ENCODE measurements at places on chromosomes 12 and 14.

DNA sequence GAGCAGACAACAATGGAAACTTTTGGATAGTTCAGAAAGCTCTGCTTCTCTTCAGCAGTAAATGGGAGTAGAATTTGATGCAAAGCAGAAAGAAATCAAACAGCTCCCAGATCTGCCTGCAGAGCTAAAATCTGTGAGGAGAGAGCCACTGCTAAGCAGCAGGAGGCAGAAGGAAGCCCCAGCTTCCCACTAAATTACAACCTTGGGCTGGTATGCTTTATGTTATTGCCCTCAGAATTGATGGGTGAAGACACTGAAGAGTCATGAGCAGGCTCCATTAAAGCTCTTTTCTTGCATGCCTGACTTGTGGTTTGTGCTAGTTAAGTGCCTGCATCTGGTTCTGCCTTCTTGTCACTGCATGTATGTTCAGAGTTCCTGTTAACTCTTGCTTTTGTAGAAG lies 8.4 kb downstream of the ZC2HC1C start:
- DNase-seq: no peak

DNA sequence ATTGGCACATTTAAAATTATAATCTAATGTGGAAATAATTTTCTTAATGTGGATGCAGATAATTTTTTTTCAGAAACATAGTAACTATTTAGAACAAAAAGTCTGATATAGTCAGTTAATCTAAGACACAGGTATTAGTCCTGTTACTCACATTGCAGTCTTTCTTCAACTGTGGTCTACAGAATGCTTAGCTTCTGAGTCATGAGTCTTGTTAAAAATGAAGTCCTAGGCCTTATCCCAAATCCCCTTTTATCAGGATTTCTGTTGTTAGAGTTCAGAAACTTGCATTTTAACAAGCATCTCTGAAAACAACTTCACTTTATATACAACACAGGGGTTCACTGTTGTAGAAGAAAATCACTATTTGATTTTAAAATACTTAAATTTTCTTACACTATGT lies 112.2 kb downstream of the SLC16A7 start:
- DNase-seq: no peak

DNA sequence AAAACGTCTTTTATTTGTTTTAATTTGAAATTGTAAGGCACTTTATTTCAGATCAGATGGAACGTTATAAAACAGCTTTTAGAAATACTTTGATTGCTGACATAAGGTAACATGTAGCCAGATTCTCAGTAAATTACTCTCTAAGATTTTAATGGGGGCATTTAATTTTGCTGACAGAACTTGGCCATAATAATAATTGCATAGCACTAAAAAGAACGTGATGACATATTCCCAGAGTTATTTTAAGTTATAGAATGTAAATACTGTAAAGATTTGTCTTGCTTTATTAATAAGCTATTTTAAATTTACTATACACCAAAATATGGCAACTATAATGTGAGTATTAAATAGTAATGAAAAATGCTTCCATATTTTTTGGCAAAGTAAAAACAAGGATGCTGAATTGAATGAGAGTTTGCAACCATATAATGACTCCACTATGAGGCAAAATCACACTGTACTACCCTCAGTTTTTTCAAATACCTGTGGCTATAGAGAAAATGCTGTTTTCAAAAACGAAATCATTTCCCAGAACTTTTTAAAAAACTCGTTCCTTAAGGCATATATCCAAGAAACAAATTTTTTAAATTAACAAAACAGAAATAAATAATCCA lies 876 bp downstream of the LUM start:
- DNase-seq: no peak

- DNase-seq: peak; percentile 93
Observed at GRCh38 chr12:124940393-124941169, 26.1 kb upstream of the UBC start.

DNA sequence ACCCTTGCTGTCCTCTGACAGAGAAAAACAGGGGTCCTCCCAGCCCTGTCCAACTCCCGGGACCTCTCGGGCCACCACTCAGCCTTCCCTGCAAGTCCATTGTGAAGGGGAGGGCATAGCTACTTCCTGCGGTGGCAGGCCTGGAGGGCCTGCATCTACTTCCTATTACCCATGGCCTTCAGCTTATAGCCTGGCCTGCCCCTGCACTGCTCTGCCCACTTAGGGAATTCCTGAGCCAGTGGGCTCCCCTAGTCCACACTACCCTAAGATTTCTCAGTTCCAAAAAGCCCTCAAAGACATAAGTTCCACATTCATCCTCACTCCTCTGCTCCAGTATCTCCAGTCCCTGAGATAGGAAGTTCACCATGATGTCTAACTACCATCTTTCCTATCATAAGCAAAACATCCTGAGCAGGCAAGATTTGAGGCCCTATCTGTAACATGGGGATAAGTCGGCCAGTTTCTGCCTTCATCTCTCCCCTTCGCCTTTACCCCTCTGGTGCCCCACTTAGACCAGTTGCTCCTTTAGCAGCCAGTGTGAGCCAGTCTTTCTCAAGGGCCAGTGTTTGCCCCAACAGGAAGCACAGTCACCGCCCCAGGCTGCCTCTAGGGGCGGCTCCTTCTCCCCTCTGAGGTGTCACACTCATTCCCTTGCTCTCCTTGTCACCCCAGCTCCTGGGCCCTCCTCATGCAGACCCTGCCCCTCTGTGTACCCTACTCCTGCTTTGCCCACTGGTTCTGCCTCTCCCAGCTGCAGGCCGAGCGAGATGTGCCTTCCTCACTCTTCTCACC lies 10.9 kb downstream of the HDAC7 start:
- DNase-seq: no peak

- no peak for DNase-seq
Observed at GRCh38 chr14:20971705-20972021, 16.4 kb downstream of the RNASE2 start.

DNA sequence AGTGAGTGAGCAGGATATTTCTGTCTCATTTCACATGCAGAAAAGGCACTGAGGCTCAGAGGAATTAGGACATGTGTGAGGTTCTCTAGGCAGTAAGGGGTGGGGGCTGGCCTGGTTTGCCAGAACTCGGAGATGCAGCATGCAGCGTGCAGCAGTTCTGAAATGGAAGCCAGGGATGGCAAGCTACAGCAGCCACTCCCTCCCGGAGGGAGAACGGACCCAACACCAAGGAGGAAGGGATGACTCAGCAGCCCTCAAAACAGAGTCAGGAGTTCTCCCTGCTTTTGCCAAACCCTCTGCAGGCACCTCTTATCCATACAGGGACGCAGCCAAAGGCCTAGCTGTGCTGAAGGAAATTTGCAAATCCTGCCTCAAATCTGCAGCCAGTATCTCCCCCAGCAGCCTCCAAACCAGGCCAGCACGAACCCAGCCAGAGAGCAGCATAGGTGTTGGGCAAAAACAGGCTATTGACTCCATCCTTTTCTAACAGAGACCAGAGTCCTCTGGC lies 10.3 kb upstream of the SERPINA3 start:
- peak; percentile 74 for DNase-seq

DNA sequence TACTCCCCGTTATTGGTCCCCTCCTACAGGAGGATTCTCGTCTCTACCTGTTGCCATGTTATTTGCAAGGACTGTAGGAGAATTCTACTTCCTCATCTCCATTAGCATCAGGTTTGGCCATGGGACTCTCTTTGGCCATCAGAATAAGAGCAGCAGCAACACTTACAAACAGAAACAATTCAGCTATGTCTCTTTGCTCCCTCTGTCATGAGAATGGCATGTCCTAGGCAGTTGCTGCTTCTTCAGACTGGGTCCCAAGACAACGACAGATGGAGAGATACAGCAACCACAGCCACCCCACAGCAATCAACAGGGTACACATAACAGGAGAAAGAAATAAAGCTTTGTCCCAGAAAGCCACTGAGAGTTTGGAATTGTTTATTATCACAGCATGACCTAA lies 19.7 kb downstream of the SLC41A2 start:
- no peak for DNase-seq

GRCh38 chr12:102023343-102023930 lies 38.4 kb downstream of the WASHC3 start:
- no peak for DNase-seq

- no peak for DNase-seq
Observed at GRCh38 chr14:88868558-88869159, 44.2 kb downstream of the TTC8 start.

DNA sequence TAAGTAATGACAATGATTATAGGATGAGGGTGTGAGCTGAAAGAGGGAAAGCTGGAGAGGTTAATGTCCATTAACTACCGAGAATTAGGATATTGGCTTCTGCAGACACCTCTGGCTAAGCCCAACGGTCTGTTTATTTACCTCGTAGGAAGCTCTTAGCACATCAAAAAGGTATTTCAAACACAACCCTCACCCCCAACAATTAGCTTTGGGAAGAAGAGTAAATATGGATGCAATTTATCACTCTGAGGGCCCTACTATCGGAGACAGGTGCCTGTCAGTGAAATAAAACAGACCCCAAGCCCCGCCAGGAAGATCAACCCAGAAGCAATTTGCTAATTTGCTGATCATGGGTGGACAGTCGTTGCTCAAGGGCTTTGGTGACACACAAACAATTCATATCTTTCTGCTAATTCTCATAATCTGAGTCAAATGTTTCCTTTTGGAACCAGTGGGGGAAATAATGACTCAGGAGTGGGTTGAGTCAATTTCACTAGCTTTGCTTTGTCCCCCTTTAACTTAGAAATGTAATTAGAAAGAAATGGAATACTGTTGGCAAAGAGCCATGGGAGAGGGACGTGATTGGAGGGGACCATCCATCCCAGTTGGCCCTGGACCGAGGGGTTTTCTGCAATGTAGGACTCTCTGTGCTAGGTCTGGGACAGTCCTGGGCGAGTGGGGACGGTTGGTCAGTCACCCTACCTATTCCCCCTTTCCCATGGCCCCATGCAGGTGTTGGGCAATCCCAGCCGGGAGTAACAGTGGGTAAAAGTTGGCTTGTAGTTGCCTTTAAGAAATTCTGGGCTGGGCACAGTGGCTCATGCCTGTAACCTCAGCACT lies 99.1 kb upstream of the MED13L start:
- DNase-seq: no peak

DNA sequence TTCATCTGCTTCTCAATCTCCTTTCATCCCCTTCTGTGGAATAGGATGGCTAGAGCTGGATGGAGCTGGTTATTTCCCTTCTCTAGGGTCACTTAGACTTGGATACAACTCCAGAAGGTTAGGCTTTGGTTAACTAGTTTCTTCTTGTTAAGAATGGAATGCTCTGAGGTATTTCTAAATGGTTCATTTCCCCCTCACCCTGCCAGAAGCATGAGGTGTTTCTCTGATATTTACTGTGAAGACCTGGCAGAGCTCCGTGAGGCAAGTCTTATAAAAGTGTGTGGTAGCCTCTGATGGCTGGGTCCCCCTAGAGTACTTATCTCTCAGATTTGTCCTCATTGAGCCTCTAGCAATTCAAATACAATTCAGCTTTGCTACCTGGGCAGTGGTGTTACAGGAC lies 207.9 kb downstream of the SLC16A7 start:
- DNase-seq: no peak

DNA sequence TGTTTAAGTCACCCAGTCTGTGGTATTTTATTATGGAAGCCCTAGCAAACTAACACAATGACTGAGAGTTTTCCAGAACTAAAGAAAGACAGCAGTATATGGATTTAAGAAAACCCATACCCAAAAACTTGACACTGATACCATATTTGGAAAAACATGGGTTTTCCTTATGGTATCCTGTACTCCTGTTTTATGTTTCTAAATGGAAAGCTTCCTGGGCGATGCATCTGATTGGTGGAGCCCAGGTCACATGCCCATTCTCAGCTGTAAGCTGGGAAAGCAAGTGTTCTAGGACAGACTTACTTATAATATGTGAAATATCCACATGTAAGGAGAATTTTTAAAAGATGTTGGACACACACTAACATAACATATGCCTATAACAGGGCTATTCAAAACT lies 4.5 kb upstream of the RNASE4 start:
- DNase-seq: no peak

GRCh38 chr12:91633734-91634357 lies 451.2 kb upstream of the DCN start:
- no peak for DNase-seq

- DNase-seq: no peak
Observed at GRCh38 chr14:66813636-66814035, 305.7 kb downstream of the GPHN start.

DNA sequence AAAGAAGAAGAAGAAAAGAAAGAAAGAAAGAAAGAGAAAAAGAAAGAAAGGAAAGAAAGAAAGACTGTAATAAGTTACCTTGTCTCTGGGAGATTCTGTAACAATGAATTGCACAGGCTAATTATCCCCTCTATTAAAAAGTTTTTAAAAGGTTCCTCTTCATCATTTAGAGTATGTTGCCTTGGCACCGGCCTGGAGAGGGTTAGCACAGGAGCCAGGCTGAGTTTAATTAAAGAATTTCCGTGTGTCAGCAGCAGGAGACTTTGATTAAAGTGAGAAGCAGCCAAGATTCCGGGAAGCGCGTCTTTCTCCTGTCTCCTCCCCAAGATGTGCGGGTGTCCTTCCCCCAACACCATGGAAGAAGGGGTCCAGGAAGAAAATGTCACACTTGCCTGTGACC lies 92.8 kb upstream of the ETV6 start:
- no peak for DNase-seq

- DNase-seq: no peak
Observed at GRCh38 chr14:97290065-97290464, 492.9 kb downstream of the VRK1 start.

DNA sequence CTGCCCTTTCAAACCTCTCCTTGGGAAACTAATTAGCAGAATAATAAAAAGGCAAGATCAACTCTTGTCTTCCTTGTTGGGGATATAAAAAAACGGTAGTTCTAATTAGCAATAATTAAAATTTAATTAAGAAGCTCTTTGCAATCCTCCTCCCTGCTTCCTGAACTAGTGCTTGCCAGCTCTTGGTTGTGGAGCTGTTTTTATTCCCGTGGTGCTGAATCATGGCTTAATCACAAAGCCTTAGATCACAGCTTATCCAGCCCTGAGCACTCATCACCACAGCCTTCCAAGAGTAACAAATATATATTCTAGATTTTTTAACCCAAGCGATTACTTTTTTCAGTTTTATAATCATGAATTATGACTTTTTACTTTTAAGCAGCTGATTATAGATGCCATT lies 63.2 kb upstream of the INSM2 start:
- no peak for DNase-seq

GRCh38 chr14:28681681-28682080 lies 84.9 kb upstream of the FOXG1 start:
- DNase-seq: no peak

- no peak for DNase-seq
Observed at GRCh38 chr14:64993266-64993930, 6.7 kb downstream of the FNTB start.

DNA sequence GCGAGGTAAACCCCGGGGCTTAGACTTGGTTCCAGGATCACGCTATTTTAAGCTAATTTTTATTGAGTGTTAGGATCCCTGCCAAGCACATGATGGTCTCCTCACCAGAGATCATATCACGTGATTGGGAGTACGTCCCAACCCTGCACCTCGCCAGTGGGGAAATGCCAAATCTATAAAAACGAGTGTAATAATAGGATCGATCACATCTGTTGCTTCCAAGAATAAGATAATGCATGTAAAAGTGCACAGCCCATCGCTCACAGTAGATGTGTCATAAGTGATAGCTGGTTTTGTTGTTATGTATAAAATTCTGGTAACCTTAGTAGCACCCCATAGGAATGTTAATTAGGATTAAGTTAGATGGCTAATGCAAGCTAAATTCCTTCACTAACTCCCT lies 581.0 kb upstream of the TMEM132C start:
- no peak for DNase-seq

GRCh38 chr12:132908145-132909029 lies 21.0 kb upstream of the CHFR start:
- DNase-seq: peak; percentile 98

All from ureter (tissue), 1 donor.